ENCODE measurements at places on chromosomes 5 and 9.

DNA sequence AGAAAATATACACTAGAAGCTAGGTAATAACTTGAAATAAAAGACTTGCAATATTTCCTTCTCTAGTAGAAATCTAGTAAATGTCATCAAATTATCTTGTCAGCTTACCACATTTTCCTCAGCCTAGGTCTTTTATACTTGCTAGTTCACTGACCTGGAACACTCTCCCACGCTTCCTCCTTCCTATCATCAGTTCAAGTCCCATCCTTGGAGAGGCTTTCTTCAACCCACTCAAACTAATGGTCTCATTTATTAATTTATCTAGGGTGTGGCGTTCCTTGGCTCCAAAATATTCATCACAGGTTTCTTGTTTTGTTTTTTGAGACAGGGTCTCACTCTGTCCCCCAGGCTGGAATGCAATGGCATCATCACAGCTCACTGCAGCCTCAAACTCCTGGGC lies 2.9 kb downstream of the FAM13B start:
- no peak for DNase-seq

DNA sequence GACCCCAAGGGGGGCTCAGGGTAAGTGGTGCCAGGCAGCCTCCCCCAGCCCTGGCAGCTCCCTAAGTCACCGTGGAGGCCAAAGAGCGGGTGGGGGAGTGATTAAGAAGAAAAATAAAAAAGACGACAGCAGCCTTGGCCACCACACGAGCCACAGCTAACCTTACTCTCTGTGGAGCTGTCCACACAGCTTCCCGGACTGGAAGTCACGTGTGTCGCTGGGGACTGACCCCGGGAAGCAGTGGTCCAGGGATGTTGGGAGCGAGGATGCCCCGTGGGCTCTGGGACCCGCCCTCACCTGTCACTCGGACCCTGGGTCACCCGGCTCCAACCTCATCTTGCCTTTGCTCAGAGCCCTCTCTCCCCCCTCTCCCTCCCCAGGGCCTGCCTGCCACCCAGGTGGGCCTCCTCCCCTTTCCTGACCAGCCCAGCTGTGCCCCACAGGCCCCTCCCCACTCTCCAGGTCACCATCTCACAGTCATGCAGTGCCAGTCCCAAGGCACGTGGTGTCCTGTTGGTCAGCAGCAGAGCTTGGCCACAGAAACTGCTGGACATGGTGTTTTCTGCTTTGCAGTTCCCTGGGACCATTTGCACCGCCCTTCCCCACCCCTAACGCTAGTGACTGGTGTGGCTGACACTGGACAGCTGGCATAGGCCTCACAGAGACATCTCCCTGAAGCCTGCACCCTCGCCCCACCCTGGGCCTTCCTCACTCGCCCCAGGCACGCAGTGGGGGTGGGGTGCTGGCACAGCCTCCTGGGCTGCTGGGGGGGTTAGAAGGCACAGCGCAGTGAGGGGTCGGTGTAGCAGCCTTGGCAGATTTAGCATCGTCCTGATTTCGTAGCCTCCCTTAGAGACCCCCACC lies 9.8 kb upstream of the EXOC3 start:
- no peak for DNase-seq

DNA sequence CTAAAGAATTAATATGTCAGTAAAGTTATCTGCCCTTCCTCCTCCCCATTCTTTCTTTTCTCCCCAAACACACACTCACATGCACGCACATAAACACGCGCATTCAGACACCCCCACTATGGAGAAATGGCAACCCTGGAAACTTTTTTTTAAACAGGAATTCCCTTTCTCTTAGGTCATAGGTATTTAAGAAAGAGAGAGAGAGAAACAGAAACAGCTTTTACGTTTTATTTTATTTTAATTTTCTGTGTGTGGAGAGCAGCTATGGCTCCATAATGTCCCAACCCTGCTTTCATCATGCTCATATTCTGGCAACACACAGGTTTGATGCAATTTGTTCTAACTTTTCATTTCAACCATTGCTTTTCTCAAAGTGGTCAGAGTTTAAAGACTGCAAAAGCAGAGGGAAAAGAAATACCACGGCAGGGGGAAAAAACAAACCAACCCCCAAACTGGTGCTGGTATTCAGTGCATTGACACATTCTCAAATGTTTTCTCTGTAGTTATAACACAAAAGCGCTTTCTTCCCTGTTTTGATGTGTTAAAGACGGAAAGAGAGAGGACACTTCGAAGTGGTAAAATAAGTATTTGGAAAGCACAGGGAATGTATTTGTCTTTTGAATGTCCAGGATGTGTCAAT lies 126.0 kb upstream of the TMEM161B start:
- DNase-seq, result no peak

DNA sequence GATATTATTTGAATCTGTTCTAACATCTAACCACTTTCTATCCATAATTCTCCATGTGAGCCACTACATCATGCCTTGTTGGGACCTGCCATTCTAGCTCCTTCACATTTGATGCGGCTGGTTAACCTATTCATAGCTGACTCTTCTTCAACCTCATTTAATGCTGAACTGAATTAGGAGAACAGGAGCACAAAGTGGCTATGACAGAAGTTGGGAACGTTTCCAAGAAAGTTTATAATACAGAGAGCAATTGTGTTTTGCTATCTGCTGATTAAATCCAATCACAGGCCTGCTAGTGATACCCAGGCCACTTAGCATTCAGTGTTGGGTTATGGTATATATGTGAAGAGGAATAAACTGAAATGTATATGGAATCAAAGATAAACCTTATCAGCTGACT lies 440.3 kb downstream of the PTPRD start:
- DNase-seq, result no peak

GRCh38 chr9:85038061-85038460 lies 368.5 kb downstream of the NTRK2 start:
- peak; percentile 60 for DNase-seq

GRCh38 chr9:136363949-136364748 lies 605 bp upstream of the DNLZ start:
- no peak for DNase-seq

All from nucleus accumbens (tissue), 56 donors.